ENCODE measurements at places on chromosomes 4 and X.

DNA sequence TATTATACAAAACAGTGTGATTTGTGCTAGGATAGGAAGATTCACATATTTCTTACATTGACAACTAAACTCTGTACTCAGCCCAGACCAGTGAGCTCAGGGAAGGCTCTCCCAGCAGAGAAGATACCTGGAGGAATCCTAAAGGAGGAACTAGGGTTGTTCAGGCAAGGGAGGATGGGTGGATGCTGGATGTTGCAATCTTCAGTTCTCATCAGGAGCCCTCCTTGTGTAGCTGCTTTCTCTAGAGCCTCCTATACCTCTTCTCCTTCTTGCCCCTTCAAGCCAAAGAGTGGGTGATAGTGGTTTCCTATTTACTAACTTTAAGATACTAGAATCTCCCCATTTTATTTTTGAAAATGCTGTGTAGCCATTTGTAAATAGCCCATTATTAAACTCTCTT is 117.3 kb downstream of the NKX6-1 start:
- DNase-seq = no peak

- no peak for DNase-seq
These were observed 66.1 kb downstream of the KIT start for GRCh38 chr4:54723820-54724219.

DNA sequence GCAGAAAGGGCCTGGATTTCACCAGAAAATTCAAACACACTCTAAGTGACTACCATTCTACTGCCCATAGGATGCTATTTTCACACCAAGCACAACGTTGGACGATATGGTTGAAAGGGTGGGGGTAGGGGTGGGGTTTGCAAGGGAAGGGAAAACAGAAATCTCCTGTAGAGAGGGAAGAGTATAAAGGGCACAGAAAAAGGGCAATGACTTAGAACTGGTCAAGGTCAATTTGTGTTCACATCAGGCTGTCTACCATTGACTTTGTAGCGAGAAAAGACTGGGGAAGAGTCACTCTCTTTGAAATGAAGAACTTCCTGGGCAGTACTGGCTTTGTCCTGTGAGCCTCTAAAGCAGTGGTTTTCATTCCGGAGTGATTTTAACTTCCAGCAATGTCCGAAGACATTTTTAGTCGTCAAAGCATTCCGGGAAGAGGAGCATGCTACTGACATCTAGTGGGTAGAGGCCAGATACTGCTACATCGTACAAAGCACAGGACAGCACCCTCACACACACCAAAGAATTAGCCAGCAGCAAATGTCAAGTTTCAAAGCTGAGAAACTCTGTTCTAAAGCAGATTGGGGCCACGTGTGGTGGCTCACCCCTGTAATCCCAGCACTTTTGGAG is 48.4 kb upstream of the SLC7A3 start:
- no peak for DNase-seq

- DNase-seq = peak; percentile 90
These were observed 1.0 kb upstream of the PPP2R2C start for GRCh38 chr4:6473264-6474052.

- no peak for DNase-seq
These were observed 219.1 kb downstream of the SHROOM3 start for GRCh38 chr4:76654084-76654483.

- DNase-seq = no peak
These were observed 1239.4 kb downstream of the TECRL start for GRCh38 chr4:63169836-63170235.

GRCh38 chrX:15619053-15619755 is 18.4 kb upstream of the ACE2 start:
- DNase-seq = no peak

DNA sequence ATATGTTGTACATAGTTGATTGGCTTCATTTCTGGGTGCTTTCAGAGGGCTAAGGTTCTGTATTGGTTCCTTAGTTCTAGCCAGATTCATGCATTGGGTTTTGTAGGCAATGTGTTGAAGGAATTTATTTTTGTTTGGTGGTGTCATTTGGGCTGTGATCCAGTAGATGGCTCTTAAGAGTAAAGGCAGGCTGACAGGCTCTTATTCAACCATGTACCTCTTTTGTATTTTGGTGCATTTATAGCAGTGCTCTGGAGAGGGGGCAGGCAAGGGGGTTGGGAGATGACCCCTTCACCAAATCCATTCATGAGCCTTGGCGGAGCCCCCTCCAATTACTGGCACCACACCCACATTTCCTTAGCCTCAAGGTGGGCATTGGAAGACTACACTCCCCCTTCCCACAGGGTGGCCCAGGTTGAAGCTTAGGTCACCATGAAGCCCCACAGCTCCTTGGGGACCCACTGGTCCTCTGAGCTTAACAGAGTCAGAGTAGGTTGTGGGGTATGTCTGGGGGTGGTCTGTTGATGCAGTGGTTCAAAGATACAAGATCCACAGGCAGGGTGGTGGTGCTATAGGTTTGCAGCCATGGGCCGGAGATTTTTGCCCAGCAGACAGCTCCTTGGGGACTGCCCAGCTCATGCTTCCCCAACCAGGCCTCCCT is 143.0 kb upstream of the GNPDA2 start:
- no peak for DNase-seq

GRCh38 chr4:8255698-8256441 is 13.7 kb upstream of the HTRA3 start:
- no peak for DNase-seq

DNA sequence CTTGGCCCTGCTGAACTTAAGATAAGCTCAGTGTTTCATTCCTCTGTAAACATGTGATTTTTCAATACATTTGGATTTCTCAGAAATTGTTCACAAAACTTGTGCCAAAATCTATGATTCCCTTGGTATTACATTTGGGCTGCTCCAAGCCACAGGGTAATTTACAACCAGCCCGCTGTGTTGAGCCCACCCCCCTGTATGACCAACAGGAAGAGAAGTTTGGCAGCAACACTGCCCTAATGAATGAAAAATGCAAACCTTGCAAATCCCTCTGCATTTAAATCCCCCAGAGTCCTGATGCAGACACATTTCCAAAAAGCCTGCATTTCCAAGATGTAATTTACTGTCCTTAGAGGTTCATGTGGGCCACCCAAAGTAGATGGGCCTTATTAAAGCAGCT is 34.1 kb upstream of the GAB1 start:
- no peak for DNase-seq

GRCh38 chr4:171650543-171650942 is 162.7 kb upstream of the GALNTL6 start:
- DNase-seq = no peak

- no peak for DNase-seq
These were observed 19.6 kb downstream of the ZNF330 start for GRCh38 chr4:141240259-141240658.

DNA sequence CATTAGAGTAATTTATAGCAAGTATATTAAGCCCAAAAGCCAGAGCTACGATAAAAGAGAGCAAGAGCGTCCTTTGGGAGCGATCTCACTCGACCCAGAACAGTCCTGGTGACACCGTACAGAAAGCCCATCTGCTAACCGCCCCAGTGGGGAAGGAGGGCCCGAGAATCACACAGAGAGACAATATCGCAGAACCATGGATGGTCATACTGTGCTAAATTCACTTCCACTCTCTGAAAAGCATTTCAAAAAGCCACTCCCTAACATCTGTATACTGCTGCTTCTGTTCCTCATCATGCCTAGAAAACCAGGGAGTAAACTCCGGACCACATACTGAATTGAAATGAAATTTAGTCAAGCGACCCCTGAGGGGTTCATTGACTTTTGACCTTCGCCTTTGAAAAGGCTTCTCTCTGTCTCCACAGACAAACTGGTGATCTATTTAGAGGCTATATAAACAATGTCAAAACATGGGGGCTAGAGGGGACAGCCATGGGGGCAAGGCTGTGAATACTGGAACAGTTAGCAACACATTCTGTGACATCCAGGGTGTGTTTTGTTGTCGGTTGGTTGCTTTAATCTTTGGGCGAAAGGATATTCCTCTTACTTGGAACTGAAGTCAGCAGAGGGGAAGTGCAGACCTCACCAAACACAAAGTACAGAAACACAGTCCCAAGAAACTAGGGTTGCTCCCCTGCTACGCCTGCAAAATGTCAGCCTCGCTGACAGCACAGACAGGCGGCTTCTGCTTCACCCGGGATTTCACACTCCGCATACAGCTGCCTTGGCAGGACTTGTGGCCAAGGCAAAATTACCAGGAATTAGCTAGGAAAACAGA is 129.0 kb upstream of the RASGEF1B start:
- DNase-seq = no peak

DNA sequence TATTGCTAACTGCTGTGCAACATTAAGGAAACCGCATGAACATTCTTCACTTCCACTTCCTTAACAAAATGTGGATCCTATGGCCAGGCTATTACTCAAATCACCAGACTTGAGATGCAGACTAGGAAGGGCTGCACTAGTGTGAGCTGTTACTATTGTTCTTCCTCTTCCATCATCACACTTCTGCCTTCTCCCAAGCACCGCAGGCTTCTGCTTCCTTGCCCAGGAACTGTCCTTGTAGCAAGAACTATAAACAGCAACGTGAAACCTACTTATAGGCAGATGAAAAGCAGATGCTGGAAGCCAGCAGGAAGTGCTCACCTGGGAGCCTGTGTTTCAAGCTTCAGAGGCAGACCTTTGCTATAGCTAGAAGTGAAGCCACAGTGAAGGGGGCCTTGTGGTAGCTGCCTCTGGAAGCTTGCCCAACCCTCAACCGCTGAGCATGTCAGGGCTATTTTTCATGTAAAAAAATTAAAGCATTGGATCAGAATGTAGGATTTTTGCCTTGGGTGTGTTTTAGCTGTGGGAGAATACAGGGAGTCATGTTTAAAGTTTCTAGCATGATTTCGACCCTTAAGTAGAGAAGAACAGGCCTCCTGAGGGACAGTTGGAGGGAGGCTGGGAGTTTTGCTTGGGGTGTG is 43.9 kb downstream of the CLNK start:
- DNase-seq = no peak

- DNase-seq = no peak
These were observed 2.2 kb downstream of the TECRL start for GRCh38 chr4:64407000-64407399.

- DNase-seq = no peak
These were observed at the start of gene SMIM43 for GRCh38 chr4:121764702-121765367. Gene SMIM43 (minus strand): TSS chr4:121765164. CDS start chr4:121765105, 59 bp downstream.

DNA sequence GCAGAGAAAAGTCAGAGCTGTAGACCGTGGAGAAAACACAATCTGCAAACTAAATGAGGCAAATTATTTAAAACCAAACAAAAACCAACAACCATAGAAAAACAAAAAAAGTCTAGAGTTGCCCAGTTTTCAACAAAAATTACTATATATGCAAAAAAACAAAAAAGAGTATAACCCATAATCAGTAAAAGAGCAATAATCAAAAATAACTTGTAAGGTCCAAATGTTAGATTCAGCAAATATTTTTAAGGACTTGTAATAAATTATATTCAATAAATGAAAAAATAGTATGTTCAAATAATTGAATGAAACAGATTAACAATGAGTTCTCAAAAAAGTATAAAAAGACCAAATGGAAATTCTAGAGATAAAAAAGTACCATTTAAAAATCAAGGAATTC is 130.5 kb downstream of the LRBA start:
- DNase-seq = no peak

- DNase-seq = no peak
These were observed 3.7 kb downstream of the CNGA1 start for GRCh38 chr4:48012824-48013223.

- DNase-seq = no peak
These were observed 98.8 kb upstream of the DHX15 start for GRCh38 chr4:24683116-24683515.

GRCh38 chr4:141871086-141871770 is 234.8 kb downstream of the IL15 start:
- DNase-seq = no peak

DNA sequence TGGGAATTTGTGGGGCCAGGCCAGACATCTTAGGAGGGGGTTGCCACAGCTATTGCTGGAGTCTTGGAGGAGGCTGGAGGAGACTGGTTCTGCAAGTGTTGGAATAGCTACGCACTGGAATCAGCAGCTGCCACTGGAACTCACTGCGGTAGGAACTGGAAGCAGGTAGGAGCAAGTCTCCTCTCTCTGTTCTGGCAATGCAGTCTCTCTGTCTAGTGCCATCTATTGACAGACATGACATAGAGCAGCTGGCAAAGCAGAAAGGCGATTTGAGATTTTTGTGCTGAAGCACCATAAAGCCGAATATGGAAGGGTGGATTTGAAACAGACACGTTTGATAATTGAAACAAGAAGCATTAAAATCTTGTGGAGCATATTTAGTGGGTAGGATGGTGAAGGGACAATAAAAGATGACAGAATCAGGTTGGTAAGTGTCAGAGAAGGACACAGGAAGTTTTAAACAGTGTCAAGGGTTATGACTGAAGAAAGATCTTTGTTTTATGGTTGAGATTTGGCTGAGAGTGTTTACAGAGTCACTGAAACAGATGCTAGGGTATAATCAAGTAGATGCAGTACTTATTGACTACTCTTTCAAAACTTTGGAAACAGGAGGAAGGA is 23.5 kb upstream of the SYNPO2 start:
- no peak for DNase-seq

DNA sequence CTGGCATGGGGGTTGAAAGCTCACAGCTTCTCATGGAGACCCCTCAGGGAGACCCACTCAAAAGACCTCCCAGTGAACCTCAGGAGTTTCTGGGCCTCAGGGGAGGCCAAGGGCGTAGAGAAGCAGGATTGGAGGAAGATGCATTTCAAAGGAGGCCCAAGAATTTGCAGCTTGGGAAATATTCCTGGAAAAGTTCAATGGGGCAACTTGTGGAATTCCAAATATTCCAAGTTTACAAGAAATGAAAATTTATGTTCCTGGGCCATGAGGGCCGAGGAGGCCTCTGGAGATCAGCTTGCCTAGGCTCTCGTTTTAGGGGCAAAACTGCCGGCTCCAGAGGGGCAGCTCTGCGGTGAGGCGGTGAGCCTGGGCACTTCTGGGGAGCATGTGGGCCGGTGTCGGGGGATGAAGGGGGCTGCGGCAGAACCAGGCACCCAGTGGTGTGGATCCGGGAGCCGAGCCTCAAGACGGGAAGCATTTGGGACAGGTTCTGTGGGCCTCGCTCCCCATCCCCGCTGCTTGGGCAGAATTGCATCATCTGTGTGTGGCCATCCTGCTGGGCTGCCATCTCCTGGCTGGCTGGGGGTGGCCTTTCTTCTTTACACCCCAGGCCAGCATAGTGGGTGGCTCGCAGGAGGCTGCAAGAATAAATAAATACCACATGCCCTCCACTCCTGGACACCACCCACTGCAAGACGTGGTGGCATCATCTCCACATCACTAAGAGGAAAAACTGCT is 54.6 kb upstream of the GPR78 start:
- DNase-seq = no peak

DNA sequence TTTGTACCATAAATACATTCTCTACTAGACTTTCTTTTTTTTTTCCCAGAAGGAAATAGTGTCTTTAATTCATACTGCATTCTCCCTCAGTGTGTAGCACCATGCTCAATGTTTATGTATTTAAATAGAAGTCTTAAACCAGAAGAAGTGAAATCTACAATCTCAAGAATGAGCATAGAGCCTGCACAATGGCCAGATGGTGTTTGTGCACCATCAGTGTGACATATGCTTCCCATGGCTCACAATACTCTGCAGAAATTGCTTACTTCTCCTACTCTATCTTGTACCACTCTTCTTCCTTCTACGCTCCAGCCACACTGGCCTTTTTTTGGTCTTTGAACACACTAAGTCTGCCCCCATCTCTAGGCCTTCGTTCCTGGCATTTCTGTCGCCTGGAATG is 2.6 kb upstream of the DOCK11 start:
- DNase-seq = no peak
